IPS-NIHi11 (cell line): ENCODE measurements at places on chromosomes 2 and 18.

DNA sequence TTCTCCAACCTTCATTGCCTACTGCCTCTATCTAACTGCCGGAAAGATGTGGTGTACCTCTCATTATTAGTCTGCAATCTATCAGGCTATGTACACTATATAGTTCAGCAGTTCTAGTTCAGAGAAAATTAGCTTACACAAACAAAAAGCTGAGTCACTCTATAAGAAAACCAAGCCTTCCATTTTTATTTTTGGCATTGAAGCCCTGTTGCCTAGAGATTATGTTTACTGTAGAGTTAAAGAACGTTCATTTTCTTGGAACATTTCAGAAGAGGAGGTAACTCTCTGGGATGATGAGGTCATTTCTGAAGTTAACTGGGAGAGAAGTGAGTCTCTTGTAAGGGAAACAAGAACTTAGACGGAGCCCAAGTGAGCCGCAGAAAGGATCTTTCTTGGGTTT is 133.5 kb downstream of the FAM124B start:
- no peak for DNase-seq

GRCh38 chr18:68847219-68847837 is 49.4 kb downstream of the CCDC102B start:
- no peak for DNase-seq

GRCh38 chr2:46448111-46448510 is 31.3 kb upstream of the TMEM247 start:
- DNase-seq: no peak

- DNase-seq: no peak
Observed at GRCh38 chr2:235705296-235705695, 211.5 kb downstream of the AGAP1 start.

DNA sequence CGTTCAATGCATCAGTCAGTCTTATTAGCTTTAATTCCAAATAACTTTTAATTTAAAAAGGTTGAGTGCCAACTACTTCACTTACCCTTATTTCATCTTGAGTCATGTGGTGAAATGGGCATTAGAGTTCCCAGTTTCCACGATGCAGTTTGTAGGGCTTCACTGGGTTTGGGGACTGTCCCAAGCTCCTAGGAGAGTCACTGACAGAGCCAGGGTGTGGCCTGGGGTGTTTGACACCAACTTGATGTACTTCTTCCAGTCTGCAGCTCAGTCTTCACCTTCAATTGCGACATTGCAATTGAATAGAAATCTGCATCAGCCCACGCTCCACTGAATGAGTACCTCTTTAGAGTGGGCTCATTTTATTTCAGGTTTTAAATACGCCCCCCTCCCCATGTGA is 165.3 kb downstream of the ARL4C start:
- no peak for DNase-seq

- no peak for DNase-seq
Observed at GRCh38 chr2:61354543-61355197, 116.2 kb downstream of the USP34 start.

DNA sequence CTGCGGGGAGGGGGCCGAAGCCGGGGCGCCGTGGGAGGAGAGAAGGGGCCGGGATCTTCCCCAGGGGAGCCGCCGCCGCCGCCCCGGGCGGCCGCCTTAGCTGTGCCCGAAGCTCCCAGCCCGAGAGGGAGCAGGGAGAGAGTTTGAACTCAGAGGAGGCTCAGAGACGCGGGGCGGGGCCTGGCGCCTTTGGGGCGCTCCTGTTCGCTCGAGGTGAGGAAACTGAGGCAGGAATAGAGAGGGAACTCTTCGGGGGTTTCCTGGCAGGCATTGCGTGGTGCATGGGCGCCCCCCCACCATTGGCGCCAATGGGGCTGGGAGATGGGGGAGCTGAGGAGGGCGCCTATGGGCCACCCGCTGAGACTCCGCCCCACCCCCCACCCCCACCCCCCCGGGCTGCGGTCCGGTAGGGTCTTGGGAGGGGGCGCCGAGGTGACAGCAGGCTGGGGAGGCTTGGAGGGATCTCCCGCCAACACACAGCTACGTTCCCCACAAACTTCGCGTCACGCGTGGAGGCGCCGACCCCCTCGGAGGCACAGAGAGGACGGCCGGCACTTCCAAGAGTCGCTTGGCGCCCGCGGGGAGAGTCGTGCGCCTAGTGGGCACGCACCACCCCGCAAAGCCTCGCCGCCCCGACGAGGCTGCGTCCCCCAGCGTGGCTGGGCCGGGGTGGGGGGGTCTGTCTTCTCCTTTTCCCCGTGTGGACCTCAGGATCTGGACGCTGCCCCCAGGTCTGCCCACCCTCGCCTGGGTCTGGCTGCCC is 680 bp downstream of the CTDSP1 start:
- DNase-seq: peak; percentile 58

DNA sequence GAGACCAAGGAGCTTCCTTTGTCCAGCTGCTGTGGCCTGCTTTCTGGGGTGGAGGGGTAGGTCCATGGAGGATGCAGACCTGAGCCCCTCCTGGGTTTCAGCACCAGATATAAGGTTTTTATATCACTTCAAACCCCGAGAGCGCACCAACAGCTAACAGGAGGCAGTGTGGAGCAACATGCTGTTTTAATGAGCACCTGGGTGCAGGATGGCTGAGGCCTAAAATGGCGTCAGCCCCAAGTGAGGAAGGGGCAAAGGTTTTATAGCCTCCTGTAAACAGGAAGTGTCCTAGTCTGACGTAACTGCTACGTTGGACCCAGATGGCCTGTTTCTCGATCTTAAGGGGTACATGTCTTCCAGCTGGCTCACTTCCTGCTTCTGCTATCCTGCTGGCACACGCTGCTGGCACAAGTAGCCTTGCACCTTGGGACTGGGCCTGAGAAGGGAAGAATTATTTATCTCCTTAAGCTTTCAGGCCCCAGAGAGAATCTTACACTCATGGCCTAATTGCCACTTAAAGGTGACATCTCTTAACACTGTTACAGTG is 11.4 kb upstream of the REG1B start:
- no peak for DNase-seq

- no peak for DNase-seq
Observed at GRCh38 chr2:70145851-70146739, 44.7 kb downstream of the C2orf42 start.

- DNase-seq: no peak
Observed at GRCh38 chr2:35978218-35978617, 377.4 kb upstream of the CRIM1 start.

DNA sequence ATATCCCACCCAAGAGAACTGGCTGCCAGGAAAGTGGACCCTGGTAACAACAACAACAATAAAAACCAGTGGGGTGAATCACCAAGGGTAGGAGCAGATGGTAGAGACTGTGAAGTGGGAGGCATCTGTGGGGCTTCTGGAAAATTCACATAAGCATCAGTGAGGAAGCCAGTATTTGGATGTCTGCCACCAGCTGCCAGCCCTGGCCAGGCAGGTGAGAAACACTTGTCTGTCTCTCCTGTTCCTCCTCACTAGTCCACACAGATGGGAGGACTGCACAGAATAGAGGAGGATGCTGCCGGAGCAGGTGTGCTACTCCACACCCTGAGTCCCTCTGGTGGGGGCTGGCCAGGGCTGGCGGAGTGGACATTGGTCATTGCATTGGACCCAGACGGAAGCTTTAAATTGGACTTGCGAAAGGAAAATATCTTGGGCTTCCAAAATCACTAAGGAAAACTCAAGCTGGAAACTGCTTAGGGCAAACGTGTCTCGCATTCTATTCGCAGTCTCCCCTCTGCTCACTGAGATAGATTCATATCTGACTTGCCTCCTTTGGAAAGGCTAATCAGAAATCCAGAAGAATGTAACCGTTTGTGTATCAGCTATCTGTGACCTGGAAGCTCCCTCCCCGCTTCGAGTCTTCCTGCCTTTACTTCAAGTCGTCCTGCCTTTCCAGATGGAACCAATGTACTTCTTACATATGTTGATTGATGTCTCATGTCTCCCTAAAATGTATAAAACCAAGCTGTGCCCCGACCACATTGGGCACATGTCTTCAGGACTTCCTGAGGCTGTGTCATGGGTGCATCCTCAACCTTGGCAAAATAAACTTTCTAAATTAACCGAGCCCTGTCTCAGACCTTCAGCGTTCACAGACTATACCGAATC is 69.1 kb downstream of the NAB1 start:
- no peak for DNase-seq

GRCh38 chr2:217930761-217931563 is 71.8 kb downstream of the TNS1 start:
- DNase-seq: no peak

DNA sequence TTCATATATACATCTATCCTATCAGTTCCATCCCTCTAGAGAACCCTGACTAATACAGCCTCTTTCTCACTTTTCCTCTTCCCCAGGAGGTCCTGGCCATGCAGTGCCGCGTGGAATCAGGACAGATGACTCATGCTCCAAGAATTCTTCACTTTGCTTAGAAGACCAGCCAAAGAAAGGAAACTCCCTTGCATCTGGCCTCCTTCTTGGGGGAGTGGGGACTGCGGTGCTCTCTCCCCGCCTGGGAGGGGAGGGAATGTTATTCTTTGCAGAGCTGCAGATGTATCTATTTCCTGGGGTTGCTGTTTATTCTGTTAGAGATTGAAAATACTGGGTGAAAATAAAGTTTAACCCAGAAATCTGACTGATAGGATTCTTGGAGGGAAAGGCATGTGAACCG is 111.5 kb upstream of the SH3BP4 start:
- DNase-seq: peak; percentile 67

DNA sequence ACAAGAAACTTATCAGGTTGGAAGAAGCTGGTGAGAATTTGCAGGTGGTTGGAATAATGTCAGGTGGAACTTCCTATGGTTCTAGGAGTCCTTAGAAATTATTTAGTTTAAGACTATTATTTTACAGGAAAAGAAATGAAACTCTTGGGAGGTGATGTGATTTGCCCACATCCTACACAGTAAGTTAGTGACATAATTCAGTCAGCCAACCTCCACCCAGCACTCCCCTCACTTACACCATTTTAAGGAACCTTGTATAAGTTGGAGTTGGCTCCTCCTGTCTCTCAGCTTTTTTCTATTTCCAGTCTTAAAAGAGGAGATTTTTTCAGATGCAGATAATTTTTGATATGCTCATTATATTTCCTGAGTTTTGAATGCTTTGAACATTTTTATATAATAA is 86.4 kb downstream of the SKA1 start:
- DNase-seq: no peak
